Ovary (tissue), 10 donors: ENCODE measurements at places on chromosomes 3 and 15.

- DNase-seq: no peak
Measured at GRCh38 chr3:759106-759505, 333.7 kb upstream of the CNTN6 start.

DNA sequence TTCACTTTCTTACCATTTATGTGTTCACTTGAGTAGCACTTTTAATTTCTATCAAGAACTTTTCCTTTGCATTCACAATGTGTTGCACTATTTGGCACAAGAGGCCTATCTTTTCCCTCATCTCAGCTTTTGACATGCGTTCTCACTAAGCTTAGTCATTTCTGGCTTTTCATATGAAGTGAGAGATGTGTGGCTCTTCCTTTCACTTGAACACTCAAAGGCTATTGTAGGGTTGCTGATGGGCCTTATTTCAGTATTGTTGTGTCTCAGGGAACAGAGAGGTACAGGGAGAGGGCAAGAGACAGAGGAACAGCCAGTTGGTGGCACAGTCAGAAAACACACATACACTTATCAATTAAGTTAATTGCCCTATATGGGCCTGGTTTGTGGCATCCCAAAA is 127.4 kb upstream of the MLF1 start:
- DNase-seq: no peak

DNA sequence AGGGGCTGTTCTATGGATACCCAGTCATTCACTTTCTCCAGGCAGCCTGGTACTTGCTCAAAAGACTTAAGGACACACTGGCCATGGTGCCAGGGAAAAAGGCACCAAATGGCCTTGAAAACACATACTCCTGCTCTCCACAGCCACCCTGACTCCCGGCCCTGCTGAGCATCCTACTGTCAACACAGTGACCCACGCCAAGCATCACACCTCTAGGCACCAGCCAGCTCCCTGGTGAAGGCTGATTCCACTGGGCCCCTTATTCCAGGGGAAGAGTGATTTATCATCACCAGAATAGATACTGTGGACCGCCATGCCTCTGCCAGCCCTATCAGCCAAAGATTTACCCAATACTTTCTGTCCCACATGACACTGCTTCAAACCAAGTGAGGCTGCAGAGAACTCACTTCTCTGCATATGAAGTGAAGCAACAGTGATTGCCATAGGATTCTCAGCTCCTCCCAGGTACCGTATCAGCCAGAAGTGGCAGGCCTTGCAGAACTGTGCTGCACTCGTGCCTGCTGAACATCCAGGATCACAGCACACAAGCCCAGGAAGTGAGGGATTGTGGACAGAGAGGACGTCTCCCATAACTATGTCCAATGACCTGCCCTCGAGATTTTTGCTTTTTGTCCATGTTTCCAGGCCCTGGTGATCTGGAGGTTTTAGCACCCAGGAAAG is 63.7 kb downstream of the WHAMM start:
- no peak for DNase-seq

- no peak for DNase-seq
Measured at GRCh38 chr3:37457378-37458065, 283.1 kb upstream of the LRRFIP2 start.

GRCh38 chr3:42739401-42740158 is 33.5 kb downstream of the CCDC13 start:
- DNase-seq: no peak

- no peak for DNase-seq
Measured at GRCh38 chr15:73839699-73840377, 33.5 kb upstream of the TBC1D21 start.

GRCh38 chr15:67180035-67180434 is 74.4 kb downstream of the AAGAB start:
- peak; percentile 37 for DNase-seq

DNA sequence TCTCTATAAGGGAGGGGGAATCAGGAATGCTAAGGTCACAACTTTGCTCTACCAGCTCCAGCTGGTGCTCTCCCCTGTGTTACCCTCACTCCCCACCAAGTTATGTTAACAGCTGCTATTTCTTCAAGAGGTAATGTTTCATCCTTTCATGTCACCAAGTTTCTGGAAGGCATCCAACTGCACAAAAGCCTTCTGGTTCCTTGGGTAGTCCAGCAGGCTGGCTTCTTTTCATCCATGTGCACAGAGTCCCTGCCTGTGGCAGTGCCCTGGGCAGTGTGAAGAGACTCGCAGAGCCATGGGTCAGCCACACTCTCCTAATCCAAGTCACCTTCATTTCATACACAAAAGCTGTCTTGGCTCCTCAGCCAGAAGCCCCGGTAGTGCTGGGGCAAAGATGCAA is 737.5 kb upstream of the LMCD1 start:
- no peak for DNase-seq

DNA sequence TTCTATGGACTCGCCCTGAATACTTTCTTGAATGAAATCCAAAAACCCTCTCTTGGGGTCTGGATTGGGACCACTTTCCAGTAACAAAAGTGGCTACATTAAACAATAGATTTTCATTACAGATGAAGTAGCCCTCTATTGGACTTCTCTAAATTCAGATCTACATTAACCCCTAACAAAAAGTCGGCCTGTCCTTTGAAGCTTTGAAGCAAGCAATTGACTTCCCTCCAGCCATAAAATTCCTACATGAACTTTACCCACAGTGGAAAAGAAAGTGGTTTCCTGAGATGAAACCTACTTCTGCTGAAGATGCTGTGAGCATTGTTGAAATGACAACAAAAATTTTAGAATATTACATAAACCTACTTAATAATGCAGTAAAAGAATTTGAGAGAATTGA is 967.1 kb upstream of the ROBO1 start:
- DNase-seq: no peak

DNA sequence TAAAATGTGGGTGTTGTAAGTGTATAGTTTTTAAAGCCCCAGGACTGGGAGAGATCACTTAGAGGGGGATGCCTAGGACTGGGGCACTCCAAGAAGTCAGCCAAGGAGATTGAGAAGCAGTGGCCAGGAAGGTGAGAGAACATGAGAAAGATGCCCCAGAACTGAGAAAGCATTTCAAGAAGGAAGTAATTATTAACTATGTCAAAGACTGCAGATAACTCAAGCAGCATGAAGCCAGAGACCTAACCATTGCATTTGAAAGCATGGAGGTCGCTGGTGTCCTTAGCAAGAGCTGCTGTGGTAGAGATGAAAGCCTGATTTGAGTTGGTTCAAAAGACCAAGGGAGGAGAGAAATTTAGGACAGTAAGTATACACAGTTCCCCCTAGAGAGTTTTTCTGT is 30.6 kb upstream of the SLC2A2 start:
- DNase-seq: no peak

- no peak for DNase-seq
Measured at GRCh38 chr3:175233957-175234940, 375.1 kb downstream of the NAALADL2 start.

DNA sequence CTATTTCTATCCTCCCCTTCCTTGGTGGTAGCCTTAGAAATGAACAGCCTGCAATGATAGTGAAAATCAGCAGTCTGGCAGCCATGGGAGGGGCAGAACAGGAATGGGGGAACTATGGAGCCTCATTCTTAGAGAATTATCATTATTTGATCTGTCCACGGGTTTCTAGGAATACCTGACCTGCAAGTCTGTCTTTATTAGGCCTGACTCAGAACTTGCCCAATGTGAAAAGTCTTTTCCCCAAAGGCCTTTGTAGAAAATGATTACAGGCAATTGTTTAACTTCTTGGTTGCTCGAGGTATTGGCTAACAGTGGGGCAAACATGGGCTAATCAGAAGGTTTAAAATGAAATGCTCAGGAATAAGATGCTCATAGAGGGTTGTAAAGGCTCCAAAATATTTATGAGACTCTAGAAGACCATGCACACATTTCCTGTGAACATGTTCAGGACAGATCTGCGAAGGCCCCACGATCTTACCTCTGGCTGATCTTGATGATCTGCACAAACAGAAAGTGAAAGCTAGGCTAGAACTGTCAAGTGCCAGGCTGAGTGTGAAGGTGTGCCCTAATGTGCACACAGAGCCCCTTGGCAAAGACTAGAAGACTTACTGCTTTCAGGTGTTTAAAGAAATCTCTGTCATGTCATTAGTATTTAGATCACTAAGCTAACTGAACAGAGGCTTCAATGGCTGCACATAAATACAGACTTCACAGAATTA is 39.6 kb upstream of the LAMP3 start:
- no peak for DNase-seq

GRCh38 chr3:89171687-89172545 is 64.5 kb downstream of the EPHA3 start:
- DNase-seq: no peak

- DNase-seq: peak; percentile 62
Measured at GRCh38 chr3:134650431-134651346, at the start of gene KY. Gene KY, minus strand, starts transcription at chr3:134651022. Its CDS starts 62 bp downstream, at chr3:134650960.

GRCh38 chr3:38602576-38603250 is 46.8 kb downstream of the SCN5A start:
- peak; percentile 1 for DNase-seq

DNA sequence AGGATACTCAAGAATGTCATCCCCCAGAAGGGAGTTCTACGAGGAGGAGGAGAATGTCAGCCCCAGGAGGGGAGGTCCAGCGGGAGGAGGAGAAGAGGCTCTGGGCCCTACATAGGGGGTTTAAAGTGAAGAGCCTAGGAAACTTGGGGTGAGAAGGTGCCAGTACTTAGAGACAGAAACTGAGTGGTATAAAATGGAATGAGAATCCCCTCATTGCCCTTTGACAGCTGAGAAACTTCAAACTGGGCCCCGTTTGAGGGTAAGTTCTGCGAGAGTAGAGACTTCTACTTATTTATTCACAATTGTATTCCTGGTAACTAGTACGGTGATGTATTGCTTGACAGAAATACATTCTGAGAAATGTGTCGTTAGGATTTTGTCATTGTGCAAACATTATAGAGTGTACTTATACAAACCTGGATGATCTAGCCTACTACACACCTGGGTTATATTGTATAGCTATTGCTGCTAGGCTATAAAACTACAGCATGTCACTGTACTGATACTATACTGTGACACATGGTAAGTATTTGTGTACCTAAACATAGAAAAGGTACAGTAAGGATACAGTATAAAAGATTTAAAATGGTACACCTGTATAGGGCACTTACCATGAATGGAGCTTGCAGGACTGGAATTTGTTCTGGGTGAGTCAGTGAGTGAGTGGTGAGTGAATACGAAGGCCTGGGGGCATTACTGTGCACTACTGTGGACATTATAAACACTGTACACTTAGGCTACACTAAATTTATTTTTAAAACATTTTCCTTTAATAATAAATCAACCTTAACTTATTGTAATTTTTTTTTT is 62.0 kb downstream of the TSC22D2 start:
- no peak for DNase-seq
